Umbilical cord (tissue), 2 donors: ENCODE measurements at places on chromosomes 2 and 18. TPM values are rescaled to one million over a fixed set of nuclear protein-coding genes. Genes with fewer than 3 reads are reported as not detected.

DNA sequence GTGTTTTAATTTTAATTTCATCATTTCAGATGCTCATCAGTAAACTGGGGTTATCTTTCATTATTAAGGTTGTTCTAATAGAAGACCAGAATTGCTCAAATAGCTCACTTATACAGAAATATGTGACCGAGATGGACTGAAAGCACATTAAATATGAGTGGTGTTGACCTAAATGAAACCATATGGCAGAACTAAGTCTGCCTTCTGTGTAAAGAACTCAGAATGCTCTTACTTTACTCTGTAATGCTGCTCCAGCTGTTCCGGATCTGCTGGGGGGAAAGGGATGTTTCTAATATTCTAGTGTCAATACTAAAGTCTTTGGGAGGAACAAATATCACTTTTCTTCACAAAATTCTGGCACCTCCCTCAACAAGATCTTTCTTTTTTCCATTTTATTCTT is 131.0 kb downstream of the DPP4 start:
- peak; percentile 38 for DNase-seq

DNA sequence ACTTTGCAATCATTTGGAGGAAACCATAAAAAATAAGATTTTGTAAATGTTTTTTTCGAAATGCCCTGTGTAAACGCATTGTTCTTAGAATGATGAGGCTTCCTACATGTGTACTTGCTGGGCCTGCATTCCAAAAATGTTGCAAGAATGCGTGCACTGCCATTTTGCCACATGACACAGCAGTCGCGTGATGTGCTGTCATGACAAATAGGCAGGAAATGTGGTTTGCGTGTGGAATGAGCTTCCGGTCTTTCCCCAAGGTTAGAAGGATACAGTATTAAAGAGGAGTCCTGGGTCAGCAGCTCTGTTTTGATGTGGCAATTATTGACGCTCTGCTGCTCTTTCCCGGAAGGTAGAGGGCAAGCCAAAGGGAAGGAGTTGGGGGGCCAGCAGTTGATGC is 18.1 kb upstream of the SERPINB2 start:
- DNase-seq = no peak

The GPR45 gene
- not detected for total RNA-seq

- no peak for DNase-seq
These were observed 89.7 kb upstream of the TTC39C start for GRCh38 chr18:23924813-23925212.

The HOXD4 gene
- 2.4 TPM for total RNA-seq

DNA sequence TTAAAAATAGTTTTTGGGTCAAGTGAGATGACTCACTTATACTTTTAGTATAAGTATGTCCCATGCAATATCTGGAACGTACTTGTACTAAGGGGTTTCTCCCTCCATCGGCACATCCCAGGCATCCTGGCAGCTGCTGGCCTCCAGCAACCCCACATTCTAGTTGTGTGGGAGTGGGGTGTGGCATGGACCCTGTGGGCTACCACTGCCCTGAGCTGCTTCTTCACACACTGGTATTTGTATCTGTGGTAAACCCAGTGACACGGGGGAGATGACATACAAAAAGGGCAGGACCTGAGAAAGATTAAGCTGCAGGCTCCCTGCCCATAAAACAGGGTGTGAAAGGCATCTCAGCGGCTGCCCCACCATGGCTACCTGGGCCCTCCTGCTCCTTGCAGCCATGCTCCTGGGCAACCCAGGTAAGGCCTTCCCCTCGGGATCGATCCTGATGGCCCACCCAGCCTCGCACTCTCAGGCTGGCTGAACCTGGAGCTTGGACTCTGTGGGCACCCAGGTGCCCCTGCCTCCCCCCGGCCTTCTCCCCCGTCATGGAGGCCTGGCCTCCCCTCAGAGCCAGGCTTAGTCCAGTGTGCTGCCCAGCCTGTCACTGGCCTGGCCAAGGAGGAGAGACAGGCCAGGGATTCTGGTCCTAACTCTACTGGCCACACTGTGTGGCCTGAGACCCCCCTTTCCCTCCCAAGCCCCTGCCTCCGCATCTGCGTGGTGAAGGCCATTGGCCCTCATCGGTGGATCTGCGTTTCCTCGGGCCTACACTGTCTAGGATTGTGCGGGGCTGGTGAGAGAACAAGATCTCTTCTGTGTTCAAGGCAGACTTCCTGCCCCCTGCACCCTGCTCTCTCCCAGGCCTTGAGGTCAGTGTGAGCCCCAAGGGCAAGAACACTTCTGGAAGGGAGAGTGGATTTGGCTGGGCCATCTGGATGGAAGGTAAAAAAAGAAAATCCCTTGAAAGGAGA is at the start of gene GNLY:
TSS of gene GNLY (plus strand) at position 307 of the 974 bp plus-strand sequence. CDS start at position 368, 61 bp downstream.
- no peak for DNase-seq

DNA sequence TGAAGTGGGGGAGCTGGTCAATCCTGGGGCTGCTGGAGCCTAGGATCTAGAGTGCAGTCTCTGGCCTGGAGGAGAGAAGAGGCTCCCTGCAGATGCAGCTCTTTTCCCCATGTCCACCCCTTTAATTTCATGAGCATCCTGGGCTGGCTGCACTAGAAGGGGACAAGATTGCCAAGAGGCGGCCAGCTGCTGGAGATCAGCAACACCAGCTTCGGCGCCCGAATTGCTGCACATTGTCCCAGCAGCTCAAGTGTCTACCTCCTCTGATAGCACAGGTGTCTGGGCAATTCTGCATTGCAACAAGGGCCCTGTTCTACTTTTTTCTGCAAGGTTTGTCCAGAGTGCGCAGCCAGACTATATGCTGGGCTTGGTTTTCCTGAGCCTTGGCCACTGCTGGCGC is 125.7 kb downstream of the AGAP1 start:
- no peak for DNase-seq

The ZSWIM2 gene
- 0.96 TPM for total RNA-seq

- DNase-seq = no peak
These were observed 28.3 kb downstream of the KIF5C start for GRCh38 chr2:148903294-148903693.

GRCh38 chr2:177711483-177712265 is 319.1 kb downstream of the AGPS start:
- no peak for DNase-seq

The CNDP1 gene
- total RNA-seq = 1.2 TPM

DNA sequence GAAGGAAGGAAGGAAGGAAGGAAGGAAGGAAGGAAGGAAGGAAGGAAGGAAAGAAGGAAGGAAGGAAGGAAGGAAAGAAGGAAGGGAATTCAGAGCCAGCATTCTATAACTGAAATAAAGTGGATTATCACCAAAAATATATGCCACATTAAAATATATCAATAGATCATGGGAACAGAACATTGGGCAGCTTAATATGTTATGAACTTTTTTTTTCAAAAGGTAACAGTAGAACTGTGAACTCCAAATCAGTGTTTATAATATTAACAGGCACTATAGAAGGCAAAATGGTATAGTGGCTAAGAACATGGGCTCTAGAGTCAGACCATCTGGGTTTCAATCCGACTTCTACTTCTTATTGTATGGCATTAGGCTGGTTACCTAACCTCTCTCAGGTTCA is 313.5 kb downstream of the EXOC6B start:
- no peak for DNase-seq

DNA sequence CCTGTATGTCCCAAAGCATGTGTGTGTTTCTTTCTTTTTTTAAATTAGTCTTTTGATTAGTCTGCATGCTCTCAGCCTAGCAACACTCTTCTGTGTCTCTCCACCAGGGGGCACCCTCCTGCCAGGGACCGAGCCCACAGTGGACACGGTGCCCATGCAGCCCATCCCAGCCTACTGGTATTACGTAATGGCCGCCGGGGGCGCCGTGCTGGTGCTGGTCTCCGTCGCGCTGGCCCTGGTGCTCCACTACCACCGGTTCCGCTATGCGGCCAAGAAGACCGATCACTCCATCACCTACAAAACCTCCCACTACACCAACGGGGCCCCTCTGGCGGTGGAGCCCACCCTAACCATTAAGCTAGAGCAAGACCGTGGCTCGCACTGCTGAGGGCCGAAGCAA is 93.8 kb downstream of the NRP2 start:
- DNase-seq = no peak

The STAT4 gene
- 3.9 TPM for total RNA-seq
